IMR-90 (cell line): ENCODE measurements at places on chromosomes 4 and X. TPM values are rescaled to one million over a fixed set of nuclear protein-coding genes. Genes with fewer than 3 reads are reported as not detected.

The CYLC1 gene
- total RNA-seq, result not detected in 2 replicates

The TXK gene
- not detected in 2 replicates for total RNA-seq

The HSD17B13 gene
- under 0.01 TPM in 1 of 2 replicates, not detected in the other for total RNA-seq

The USP51 gene
- total RNA-seq, result 1.1 and 2.0 TPM in 2 replicates

The H2BW2 gene
- not detected in 2 replicates for total RNA-seq

The CLGN gene
- 0.36 and 1.4 TPM in 2 replicates for total RNA-seq

The ATP8A1 gene
- 0.36 and 0.83 TPM in 2 replicates for total RNA-seq

The APOO gene
- total RNA-seq, result 9.0 and 11.4 TPM in 2 replicates

The BANK1 gene
- under 0.01 and 0.28 TPM in 2 replicates for total RNA-seq

The PLP1 gene
- total RNA-seq, result 0.18 and 0.28 TPM in 2 replicates

The FRAS1 gene
- under 0.01 TPM in 2 replicates for total RNA-seq

The PPBP gene
- total RNA-seq, result not detected in 2 replicates

The SOWAHB gene
- under 0.01 TPM in 1 of 2 replicates, not detected in the other for total RNA-seq

The GAGE12F gene
- not detected in 2 replicates for total RNA-seq

The FAM47A gene
- not detected in 2 replicates for total RNA-seq

The PGRMC1 gene
- 75.3 and 124 TPM in 2 replicates for total RNA-seq

The STPG2 gene
- not detected in 2 replicates for total RNA-seq

The NUDT11 gene
- total RNA-seq, result 13.8 and 19.2 TPM in 2 replicates

The RAB41 gene
- total RNA-seq, result not detected in 2 replicates

The NIPAL1 gene
- total RNA-seq, result 1.1 TPM in 2 replicates

The TRMT44 gene
- 7.3 and 9.7 TPM in 2 replicates for total RNA-seq

The TBC1D9 gene
- total RNA-seq, result 15.2 and 16.9 TPM in 2 replicates

The RGN gene
- under 0.01 and 0.18 TPM in 2 replicates for total RNA-seq

The HHIP gene
- 6.6 and 8.6 TPM in 2 replicates for total RNA-seq

The TMPRSS11F gene
- total RNA-seq, result not detected in 2 replicates

The TCEAL6 gene
- total RNA-seq, result not detected in 2 replicates

The SLC4A4 gene
- total RNA-seq, result 16.8 and 23.9 TPM in 2 replicates

The ZCCHC18 gene
- total RNA-seq, result 0.36 and 0.83 TPM in 2 replicates

The HMGN5 gene
- total RNA-seq, result 0.72 and 0.83 TPM in 2 replicates

The ODAPH gene
- total RNA-seq, result not detected in 2 replicates

The LIMCH1 gene
- 2.2 and 2.9 TPM in 2 replicates for total RNA-seq

The ARHGAP24 gene
- 21.9 and 24.0 TPM in 2 replicates for total RNA-seq
